ENCODE measurements at places on chromosomes 13 and 19.
A peak's percentile ranks its signal among the peaks of the same experiment; 100 is the strongest.

GRCh38 chr19:55299991-55300390 is 16.2 kb downstream of the BRSK1 start:
- no peaks in the 10 kb centered on the region for H3K36me3 ChIP-seq
- DNase-seq = no peak
- H3K4me3 ChIP-seq = no peak overlapping the region
- peaks cover 27% of the 10 kb centered on the region for H3K27me3 ChIP-seq

DNA sequence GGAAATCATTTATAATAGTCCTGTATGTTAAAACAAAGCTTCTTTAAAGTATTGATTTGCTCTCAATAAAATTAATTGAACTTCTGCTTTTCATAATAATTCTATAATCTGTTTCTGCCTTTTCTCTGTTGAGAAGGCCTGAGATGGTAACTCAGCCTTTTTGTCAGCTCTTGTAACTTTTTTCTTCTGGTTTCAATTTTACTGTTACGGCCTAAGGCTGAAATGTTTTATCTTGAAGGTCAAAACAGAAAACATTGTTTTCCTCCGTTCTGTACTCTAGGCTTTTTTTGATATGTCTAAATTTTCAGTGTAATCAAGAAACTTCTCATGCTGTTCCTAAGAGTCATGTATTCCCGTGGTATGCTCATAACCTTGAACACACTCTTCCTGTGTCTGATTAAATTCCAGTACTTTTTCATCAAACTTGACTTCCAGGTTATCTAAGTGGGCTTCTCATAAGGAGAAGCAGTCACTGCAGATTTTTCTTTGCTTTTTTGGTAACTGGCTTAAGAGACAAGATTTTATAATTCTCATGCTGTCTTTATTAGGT is 7.6 kb upstream of the NAXD start:
- H3K4me3 ChIP-seq = no peak overlapping the region
- H3K4me1 ChIP-seq = no peaks in the 10 kb centered on the region
- no peaks in the 10 kb centered on the region for H3K36me3 ChIP-seq
- H3K27me3 ChIP-seq = peaks cover 18% of the 10 kb centered on the region

DNA sequence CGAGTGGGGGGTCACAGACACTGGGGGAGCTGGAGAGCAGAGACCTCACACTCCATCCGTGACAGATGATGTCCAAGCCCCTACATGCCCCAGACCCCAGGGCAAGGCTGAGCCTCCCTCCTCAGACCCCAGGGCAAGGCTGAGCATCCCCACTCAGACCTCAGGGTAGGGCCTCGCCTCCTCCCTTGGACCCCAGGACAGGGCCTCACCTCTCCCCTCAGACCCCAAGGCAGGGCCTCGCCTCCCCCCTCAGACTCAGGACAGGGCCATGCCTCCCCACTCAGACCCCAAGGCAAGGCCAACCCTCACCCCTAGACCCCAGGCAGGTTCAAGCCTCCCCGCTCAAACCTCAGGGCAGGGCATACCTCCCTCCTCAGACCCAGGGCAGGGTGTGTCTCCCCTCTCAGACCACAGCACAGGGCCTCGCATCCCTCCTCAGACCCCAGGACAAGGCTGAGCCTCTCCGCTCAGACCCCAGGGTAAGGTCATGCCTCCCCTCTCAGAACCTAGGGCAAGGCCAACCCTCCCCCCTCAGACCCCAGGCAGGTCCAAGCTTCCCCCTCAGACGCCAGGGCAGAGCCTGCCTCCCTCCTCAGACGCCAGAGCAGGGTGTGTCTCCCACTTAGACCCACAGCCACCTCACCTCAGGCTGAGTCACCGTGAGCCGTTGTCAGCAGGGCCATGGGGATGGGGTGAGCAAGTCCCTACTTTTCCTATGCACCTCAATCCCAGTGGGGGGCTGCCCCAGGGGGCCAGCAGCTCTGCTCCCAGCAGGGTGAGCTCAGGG is 1.7 kb upstream of the S1PR4 start:
- H3K4me3 ChIP-seq = peak overlapping the region; percentile 72
- peak; percentile 80 for DNase-seq
- peak overlapping the region; percentile 94 for H3K27ac ChIP-seq
- H3K4me1 ChIP-seq = peaks cover 25% of the 10 kb centered on the region
- peaks cover 3% of the 10 kb centered on the region for H3K27me3 ChIP-seq

GRCh38 chr13:72590091-72590740 is 137.2 kb downstream of the MZT1 start:
- H3K36me3 ChIP-seq = no peaks in the 10 kb centered on the region
- H3K4me1 ChIP-seq = no peaks in the 10 kb centered on the region
- H3K27me3 ChIP-seq = no peaks in the 10 kb centered on the region
- H3K27ac ChIP-seq = no peak overlapping the region
- no peak overlapping the region for H3K4me3 ChIP-seq
- no peak for DNase-seq

- no peak for DNase-seq
- H3K27ac ChIP-seq = no peak overlapping the region
- H3K4me1 ChIP-seq = no peaks in the 10 kb centered on the region
- H3K36me3 ChIP-seq = no peaks in the 10 kb centered on the region
Measured at GRCh38 chr13:21100994-21101757, 39.8 kb upstream of the LATS2 start.

DNA sequence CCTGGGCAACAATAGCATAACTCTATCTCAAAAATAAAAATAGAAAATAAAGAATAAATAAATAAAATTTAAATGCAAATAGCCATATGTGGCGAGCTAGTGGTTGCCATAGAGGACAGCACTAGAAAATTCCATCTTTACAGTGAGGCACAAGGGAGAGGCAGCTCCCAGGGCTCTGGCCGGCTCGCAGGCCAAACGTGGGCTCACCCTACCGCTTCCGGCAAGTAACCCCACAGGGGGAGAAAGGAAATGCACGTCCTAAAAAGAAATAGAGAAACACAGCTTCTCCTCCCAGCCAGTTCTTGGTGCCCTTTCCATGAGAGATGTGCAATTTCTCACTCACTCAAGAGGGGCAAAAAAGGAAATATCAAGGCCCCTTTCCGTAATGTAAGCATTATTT is 12.4 kb upstream of the GRWD1 start:
- peaks cover 2% of the 10 kb centered on the region for H3K4me1 ChIP-seq
- peaks cover 44% of the 10 kb centered on the region for H3K27me3 ChIP-seq
- no peak overlapping the region for H3K27ac ChIP-seq
- no peak for DNase-seq
- H3K4me3 ChIP-seq = no peak overlapping the region

DNA sequence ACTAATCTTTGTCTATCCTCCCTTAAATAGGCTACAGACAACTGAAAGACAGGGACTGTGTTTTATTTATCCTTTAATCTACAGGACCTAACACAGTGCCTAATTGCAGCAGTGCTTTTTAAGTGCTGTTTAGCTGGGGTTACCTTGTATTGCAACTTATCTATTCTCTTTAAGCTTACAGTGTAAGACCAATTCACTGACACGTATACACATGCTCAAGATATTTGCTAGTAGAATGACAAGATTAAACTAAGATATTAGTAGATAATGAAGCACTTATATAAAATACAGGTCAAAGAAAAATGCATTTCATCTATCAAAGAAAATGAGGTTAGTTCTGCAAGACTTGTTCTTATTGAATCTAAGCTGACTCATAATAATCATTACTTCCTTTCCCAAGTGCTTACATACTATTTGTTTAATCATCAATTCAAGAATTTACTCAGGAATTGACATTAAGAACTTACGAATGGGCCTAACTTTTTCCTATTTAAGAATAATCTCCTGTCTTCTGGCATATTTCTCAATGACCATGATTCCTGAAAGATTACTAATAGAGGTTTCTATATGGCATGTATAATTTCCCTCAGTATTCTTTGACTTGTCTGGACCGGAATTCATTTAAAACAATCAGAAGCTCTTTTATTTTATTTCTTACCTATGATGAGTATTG is 75.8 kb upstream of the MAB21L1 start:
- H3K4me1 ChIP-seq = no peaks in the 10 kb centered on the region
- no peak overlapping the region for H3K4me3 ChIP-seq
- H3K27me3 ChIP-seq = no peaks in the 10 kb centered on the region
- no peak overlapping the region for H3K27ac ChIP-seq

- H3K4me1 ChIP-seq = peaks cover 2% of the 10 kb centered on the region
- no peak for DNase-seq
- no peak overlapping the region for H3K4me3 ChIP-seq
- peaks cover 50% of the 10 kb centered on the region for H3K27me3 ChIP-seq
- peaks cover 18% of the 10 kb centered on the region for H3K36me3 ChIP-seq
Measured at GRCh38 chr19:482186-483041, 13.9 kb upstream of the MADCAM1 start.

DNA sequence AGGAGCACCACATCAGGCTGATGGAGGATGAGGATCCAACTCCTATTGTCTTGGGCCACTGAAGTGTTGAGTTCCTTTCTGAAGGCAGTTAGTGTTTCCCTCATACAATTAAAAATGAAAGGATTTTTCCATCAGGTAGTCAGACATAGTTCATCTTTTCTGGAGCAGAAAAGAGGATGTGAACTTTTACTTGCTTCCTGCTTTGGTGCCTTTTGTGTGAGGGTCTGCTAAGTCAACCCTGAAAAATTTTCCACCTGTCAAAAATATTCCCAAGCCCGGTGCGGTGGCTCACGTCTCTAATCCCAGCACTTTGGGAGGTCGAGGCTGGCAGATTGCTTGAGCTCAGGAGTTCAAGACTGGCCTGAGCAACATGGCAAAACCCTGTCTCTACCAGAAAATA is 43.9 kb downstream of the RGCC start:
- H3K4me3 ChIP-seq = no peak overlapping the region
- H3K27ac ChIP-seq = peak overlapping the region; percentile 19
- no peaks in the 10 kb centered on the region for H3K27me3 ChIP-seq
- DNase-seq = no peak
- peaks cover 60% of the 10 kb centered on the region for H3K4me1 ChIP-seq

- H3K36me3 ChIP-seq = no peaks in the 10 kb centered on the region
- peaks cover 30% of the 10 kb centered on the region for H3K27me3 ChIP-seq
- H3K4me3 ChIP-seq = peak overlapping the region; percentile 57
- DNase-seq = no peak
Measured at GRCh38 chr19:30718707-30719106, 346.5 kb downstream of the ZNF536 start.

- no peaks in the 10 kb centered on the region for H3K27me3 ChIP-seq
- DNase-seq = peak; percentile 38
- peaks cover 50% of the 10 kb centered on the region for H3K36me3 ChIP-seq
Measured at GRCh38 chr19:53521373-53522202, 16.4 kb upstream of the ZNF331 start.

- DNase-seq = no peak
- H3K36me3 ChIP-seq = no peaks in the 10 kb centered on the region
- no peak overlapping the region for H3K27ac ChIP-seq
- no peak overlapping the region for H3K4me3 ChIP-seq
- H3K27me3 ChIP-seq = peaks cover 9% of the 10 kb centered on the region
Measured at GRCh38 chr13:34153428-34154180, 335.7 kb downstream of the RFC3 start.

GRCh38 chr13:74867460-74867859 is 614.5 kb downstream of the TBC1D4 start:
- H3K4me3 ChIP-seq = no peak overlapping the region
- H3K36me3 ChIP-seq = no peaks in the 10 kb centered on the region
- no peak overlapping the region for H3K27ac ChIP-seq
- H3K27me3 ChIP-seq = no peaks in the 10 kb centered on the region
- no peaks in the 10 kb centered on the region for H3K4me1 ChIP-seq

DNA sequence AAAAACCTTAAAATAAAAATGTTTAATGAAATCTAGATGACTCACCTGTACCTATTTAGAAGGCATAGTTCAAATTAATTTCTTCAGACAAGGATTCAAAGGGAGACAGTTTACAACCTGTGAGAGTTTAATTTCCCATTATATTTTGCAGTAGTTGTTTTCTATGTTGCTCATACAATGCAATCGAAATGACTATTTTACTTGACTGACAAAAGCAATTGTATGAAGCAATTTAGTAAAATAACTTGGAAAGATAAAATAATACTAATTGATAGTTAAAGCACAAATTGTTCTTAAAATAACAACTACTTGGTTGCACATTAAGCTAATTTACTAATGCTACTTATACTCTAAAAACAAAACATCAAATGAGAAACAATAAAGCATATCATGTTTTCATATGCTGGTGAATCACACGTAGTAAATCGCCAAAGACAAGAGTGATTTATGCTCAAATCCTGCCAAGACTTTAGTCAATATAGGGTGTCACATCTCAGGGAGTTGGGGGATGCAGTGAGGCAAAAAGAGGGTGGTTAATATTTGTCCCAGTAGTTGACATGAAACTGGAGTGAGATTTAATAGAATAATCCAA is 6.4 kb downstream of the DACH1 start:
- H3K4me1 ChIP-seq = peaks cover 9% of the 10 kb centered on the region
- peaks cover 4% of the 10 kb centered on the region for H3K36me3 ChIP-seq
- no peak overlapping the region for H3K27ac ChIP-seq
- DNase-seq = no peak

DNA sequence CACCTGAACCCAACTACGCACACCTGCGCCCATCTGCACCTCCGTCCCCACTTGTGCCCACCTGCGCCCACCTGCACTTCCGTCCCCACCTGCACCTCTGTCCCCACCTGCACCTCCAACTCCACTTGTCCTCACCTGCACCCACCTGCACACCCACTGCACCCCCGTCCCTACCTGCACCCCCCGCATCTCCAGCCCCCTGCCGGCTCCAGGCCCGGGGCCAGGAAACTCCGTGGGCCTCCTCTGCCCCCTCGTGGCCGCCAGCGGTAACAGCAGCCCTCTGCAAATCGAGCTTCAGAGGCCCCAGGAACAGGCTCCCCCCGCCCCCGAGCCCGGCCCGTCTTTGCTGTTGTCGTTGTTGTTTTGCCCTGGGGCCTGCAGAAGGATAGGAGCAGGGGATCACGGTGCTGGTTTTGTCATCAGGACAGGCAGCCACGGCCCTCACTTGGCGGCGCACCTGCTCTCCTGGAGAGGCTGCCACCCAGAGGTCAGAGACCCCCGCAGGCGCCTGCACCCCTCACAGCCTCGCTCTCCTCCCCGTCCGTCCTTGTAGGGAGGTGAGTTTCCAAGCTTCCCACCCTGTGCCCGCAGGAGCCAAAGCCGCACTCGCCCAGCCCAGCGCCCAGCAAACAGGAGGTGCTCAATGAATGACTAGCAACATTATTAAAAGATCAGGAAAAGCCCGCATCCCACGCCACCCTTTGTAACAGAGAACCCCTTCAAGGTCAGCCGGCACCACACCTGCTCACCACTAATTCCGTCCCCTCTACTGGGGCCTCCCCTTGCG is 65.4 kb downstream of the GNG7 start:
- peak; percentile 85 for DNase-seq
- no peak overlapping the region for H3K27ac ChIP-seq
- H3K36me3 ChIP-seq = no peaks in the 10 kb centered on the region

- no peak overlapping the region for H3K4me3 ChIP-seq
- no peaks in the 10 kb centered on the region for H3K27me3 ChIP-seq
- no peaks in the 10 kb centered on the region for H3K4me1 ChIP-seq
- no peak overlapping the region for H3K27ac ChIP-seq
- H3K36me3 ChIP-seq = no peaks in the 10 kb centered on the region
- DNase-seq = no peak
Measured at GRCh38 chr19:30202060-30202600, 170.1 kb upstream of the ZNF536 start.

DNA sequence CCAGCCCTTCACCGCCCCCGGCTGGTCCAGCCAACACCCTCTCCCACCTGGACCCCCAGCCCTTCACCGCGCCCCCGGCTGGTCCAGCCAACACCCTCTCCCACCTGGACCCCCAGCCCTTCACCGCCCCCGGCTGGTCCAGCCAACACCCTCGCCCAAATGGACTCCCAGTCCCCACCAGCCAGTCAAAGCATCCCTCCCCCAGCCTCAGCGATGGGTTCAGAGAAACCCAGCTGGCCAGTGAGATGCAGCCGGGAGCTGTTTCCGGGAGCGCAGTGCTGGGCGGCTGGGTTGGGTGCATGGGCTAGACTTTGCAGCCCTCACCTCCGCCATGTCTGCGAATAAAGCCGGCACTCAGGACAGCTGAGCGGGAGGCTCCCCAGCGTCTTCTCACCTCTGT is 6.5 kb upstream of the CDC34 start:
- H3K27me3 ChIP-seq = peaks cover 31% of the 10 kb centered on the region
- peaks cover 2% of the 10 kb centered on the region for H3K4me1 ChIP-seq
- no peak overlapping the region for H3K4me3 ChIP-seq
- H3K36me3 ChIP-seq = no peaks in the 10 kb centered on the region
- H3K27ac ChIP-seq = no peak overlapping the region
